Activated naive CD4-positive, alpha-beta T cell (primary cell): ENCODE measurements at places on chromosomes 6 and 20.

- no peak for DNase-seq
Observed at GRCh38 chr6:120899932-120900331, 434.3 kb downstream of the TBC1D32 start.

DNA sequence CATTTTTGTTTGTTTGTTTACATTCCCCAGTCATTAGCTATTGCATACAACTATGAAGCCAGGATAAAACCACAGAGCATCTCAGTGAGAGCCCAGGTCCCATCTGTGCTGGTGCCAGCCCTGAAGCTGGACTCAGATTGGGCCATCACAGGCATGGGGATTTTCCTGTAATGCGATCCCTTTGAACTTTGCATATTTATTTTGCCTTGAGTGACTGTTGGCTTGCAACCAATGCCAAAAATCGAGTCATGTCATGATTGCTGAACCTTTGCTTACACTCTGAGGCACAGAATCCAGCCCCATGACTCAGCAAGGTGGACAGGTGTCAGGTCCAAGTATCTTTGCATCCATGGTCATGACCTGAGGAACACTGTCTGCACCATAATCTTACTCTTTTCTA lies 46.2 kb upstream of the GGTLC1 start:
- DNase-seq: no peak

- no peak for DNase-seq
Observed at GRCh38 chr6:128370072-128370471, 150.3 kb downstream of the PTPRK start.

- no peak for DNase-seq
Observed at GRCh38 chr6:25387911-25388310, 108.7 kb downstream of the CARMIL1 start.

GRCh38 chr6:43877036-43877435 lies 107.0 kb downstream of the VEGFA start:
- no peak for DNase-seq

DNA sequence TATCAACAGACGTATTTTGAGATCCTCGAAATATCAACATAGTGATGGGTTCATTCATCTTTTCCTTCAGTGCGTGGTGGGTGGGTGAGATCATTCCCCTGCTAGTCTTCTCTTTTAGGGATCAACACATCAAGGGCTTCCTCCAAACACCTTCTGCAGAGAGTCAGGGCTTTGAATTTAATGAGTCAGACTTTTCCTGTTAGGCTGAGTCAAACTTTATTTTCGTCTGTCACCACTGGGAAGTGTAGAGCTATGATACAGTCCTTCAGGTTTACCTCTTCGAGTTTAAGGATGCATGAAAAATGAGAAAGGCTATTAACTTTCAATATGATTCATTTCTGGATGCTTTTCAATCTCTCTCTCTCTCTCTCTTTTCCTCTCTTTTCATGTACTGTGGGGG lies 189.1 kb downstream of the BMP2 start:
- no peak for DNase-seq

GRCh38 chr20:46897328-46897880 lies 2.8 kb downstream of the EYA2 start:
- no peak for DNase-seq

DNA sequence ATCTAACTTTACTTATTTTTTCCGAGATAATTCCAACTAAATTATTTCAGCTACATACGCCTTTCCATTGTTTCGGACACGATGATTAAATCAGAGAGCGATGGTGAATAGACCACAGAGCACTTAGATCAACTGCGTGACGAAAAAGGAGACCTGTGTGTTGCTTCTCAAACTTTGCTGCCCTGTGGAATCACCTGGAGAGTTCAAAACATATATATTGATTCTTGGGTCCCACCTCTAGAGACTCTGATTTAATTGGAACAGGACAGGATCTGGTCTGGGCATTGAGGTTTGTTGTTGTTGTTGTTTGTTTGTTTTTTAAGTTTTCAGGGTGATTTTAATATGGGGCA lies 401 bp upstream of the TNFRSF21 start:
- no peak for DNase-seq

DNA sequence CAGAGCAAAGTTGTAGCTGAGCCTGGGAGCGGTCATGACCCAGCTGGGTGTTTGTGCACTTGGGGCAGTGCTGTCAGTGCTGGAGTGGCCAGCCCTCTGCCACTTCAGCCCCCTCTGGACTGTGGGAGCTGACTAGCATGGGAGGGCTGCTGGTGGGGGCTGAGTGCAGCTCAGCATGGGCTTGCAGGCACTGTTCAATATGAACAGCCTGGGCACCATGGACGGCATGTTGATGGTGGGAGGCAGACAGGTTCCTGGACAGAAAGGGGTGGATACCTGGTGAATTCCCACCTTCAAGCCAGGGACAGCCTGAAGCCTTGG lies 50.5 kb downstream of the GGTLC1 start:
- DNase-seq: no peak

DNA sequence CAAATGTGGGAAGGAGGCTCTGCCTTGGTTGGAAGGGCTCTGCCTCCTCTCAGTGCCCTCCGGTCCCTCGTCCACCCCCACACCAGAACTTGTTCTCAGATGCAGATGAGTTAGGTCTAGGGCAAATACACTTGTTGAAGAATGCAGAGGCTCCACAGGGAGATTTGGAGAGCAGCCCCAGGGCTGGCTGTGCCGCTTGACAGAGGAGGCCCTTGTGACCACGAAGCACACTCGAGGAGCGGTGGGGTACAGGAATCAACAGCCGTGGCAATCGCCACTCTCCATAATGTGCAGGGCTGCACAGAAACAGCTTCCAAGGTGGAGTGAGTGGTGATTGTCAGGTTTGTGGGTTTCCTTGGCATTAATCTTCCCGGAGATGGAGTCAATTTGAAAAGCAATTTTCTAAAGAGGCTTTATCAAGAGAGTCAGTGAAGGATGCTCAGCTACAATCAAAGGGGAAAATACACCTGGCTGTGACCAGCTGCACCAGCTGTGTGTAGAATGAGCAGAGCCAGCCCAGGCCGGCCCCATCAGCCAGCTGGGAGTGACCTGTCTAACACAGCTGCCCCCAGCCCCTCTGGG lies 59.5 kb downstream of the BFSP1 start:
- DNase-seq: no peak

- no peak for DNase-seq
Observed at GRCh38 chr6:161038229-161039031, 46.9 kb downstream of the MAP3K4 start.

GRCh38 chr20:51790256-51790655 lies 12.1 kb downstream of the SALL4 start:
- DNase-seq: no peak

- peak; percentile 27 for DNase-seq
Observed at GRCh38 chr20:41133709-41134361, 3.5 kb upstream of the PLCG1 start.

GRCh38 chr6:38370653-38371601 lies 268.8 kb downstream of the BTBD9 start:
- no peak for DNase-seq

DNA sequence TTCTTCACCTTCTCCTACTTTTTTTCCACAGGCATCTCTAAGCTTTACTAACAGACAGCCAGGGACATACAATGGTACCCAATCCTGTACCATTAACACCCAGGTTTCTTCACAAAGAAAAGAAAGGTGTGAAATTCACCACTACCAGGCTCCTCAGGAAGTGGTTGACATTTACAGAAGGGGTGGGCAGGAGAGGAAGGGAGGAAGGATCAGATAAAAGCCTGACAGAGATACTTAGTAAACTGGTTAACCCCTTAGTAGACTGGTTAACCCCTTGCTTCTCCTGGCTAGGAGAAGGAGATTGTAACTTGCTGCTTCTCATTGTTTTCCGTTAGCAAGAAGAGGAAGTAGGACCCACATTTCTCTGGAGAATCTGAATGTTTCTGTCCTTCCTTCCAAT lies 7.2 kb downstream of the SAMD3 start:
- DNase-seq: no peak

DNA sequence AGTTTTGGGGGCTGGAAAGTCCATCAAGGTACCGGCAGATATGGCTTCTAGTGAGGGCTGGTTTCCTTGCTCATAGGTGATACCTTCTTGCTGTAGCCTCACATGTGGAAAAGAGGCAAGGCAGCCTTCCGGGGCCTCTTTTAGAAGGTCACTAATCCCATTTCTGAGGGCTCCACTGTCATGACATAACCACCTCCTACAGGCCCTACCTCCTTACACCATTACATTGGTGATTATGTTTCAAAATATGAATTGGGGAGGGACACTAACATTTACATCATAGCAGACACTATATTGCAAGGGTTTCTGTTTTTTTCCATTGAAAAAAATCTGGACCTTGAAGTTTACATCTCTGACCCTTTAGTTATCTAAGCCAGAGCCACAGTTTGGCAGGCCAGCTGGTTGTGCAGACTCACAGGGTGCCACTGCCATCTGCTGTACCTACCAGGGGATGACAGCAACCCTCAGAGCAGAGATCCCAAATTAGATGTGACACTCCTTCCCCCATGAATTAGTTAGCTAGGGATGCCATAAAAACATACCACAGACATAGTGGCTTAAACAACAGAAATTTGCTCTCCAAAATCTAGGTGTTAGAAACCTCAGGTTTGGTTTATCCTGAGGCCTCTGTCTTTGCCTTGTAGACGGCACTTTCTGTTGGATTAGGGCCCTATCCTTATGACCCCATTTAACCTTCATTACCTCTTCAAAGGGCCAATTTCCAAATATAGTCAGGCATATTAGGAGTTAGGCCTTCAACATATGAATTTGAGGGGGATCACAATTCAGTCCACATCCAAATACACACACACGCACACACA lies 166.4 kb upstream of the RNF217 start:
- no peak for DNase-seq

DNA sequence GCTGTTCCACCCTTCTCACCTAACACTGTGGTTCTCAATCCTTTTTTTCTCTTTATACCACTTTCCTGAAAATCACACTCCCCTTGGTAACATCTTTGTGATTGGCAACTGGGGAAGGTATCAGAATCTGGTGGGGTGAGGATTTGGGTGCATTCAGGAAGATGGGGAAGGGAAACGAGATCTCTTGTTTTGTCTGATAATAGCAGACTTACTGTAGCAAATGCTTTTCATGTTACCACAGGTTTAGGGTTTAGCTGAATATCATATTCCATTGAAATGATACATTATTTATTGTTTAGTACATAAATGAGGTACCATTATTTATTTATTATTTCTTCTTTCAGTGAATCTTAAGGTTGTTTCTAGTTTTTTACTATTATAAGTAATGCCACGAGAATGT lies 100.8 kb downstream of the RTN4IP1 start:
- DNase-seq: no peak

DNA sequence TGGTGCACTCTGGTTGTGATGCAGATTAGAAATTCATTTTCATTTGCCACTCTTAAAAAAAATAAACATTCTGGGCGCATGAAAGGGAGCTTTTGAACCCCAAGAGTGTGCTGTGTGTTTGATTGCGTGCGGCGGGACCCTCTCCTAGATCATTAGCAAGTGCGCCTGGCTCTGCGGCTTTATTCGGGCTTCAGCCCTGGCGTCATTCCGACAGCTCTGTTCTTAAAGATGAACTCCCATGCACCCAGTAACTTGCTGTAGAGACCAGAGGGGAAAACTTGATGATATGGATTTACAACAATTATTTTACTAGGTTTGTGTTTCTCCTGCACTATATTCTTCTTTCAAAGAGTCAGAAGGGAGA lies 48.9 kb upstream of the ARMC2 start:
- DNase-seq: no peak

GRCh38 chr6:138307816-138308730 lies 69.6 kb upstream of the SMIM28 start:
- DNase-seq: no peak

DNA sequence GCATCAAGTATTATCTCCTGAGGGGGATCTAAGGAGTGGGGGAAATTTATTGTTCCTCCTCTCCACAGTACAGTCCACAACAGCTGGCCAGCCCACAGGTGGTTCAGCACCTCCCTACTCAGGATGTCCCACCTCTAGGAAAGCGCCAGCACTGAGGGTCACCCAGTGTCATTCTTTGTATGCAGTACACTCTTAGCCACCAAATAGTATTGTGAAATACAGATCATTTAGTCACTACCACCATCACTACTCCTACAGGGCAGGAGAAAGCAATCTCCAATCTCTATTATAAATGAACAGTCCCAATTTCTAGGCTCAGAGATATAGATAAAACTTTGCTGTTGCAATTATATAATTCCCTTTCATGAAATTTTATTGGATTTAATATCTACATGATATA lies 6.3 kb upstream of the ZNF76 start:
- DNase-seq: no peak

DNA sequence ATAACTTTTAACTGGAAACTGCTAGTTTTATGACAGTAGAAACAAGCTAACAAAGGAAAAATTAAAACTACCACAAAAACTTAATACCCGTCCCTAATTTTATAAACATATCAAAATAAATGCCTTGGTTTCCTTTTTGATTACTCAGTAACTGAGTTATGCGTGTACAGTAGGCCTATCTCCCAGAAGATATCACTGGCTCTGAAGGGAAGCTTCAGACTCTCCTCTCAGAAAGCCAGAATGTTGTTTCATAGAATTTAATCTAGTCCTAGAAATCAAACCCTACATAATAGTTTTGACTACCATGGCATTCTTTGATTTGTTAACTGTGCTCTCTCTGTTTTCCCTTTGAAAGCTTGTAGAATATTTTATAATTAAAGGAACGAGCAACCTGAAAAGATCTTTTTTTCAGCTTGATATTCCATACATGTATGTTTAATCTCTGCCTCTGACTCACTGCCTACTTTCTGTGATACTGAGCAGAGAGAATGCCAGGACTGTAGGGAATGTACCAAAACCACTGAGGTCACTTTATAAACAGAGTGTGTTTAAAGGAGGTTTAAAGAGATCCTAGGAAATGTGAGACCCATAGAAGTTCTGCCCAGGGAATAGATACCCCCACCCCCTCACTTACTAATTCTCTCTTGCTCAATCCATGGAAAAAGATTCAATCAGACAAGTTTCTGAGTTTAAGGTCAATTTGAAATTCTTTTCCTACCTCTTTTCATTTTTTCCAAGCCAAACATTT lies 311.5 kb downstream of the HDGFL1 start:
- DNase-seq: no peak

DNA sequence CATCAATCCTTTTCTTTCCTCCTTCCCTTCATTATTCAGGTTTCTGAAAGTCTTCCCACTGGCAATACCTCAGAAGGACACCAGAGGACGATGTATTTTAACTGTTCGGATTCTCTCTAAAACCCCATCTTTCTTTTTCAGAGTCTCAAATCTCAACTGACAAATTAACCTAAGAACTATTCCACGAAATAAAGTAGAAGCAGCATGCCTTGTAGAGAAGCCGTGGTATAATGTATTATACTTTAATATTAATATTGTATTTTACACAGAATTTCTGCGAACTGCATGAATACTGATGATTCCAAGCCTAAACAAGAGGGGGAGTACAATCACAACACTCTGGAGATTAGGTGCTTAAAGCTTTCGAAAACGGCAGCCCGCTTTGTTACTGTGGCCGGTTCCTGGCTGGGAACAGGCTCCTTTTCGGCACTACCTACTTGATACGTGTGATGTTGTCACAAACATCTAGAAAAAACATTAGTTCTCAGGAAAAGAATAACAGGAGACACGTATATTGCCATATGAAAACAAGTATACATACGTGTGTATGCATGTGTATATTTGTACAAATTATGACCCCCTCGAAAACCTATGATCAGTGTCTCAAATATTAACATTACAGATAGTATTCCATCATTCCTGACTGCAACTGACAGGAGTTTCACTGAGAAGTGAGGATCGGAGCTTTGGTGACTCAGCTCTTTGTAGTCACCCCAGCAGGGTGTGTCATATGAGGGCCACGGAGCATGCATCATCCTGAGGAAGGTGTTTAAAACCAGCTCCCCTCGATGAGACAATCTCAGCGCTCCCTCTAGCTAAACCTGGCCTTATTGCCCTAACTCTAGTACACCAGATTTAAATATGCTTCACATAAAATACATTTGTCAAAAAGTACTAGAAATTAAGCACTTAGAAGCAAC lies 319.7 kb upstream of the TCF21 start:
- DNase-seq: no peak
